Fibroblast of skin of abdomen (primary cell): ENCODE measurements at places on chromosomes 2 and 18.
A peak's percentile ranks its signal among the peaks of the same experiment; 100 is the strongest.

- DNase-seq = no peak
Observed at GRCh38 chr2:67456428-67456827, 59.3 kb downstream of the ETAA1 start.

- peak; percentile 8 for DNase-seq
Observed at GRCh38 chr2:157404363-157404762, 39.5 kb downstream of the CYTIP start.

DNA sequence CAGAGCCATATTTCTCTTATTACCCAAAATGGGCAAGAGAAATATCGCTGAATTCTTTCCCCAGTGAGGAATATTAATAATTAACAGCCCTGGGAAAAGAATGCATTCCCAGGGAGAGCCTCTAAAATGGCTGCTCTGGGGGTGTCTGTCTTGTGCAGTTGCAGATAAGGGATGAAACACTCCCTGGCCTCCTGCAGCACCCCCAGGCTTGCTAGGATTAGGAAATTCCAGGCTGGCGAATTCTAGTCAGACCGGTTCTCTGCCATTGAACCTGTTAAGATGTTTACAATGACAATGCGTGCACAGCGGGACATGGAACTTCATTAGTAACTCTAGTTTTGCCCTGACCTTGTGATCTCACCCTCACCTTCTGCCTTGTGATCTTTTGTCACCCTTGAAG, 24.5 kb downstream of the MRPL30 start:
- DNase-seq = no peak

GRCh38 chr2:140234116-140234515, 1453.9 kb upstream of the NXPH2 start:
- no peak for DNase-seq

DNA sequence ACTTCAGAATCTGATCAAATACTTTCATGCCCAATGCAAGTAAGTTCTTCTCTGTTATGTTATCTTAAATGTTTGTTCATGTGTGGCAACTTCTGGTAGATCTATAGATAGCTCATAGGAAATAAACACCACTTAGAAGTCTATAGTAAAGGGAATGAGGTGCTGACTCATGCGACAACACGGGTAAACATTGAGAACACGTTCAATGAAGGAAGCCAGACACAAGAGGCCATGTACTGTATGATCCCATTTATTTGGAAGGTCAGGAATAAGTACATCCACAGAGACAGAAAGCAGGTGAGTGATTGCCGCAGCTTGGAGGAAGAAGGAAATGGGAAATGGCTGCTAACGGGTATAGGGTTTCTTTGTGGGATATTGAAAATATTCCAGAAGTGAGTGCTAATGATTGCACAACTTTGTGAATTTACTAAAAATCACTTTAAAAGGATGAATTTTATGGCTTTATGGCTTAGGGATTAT, 95.4 kb downstream of the ITGB1BP1 start:
- no peak for DNase-seq

DNA sequence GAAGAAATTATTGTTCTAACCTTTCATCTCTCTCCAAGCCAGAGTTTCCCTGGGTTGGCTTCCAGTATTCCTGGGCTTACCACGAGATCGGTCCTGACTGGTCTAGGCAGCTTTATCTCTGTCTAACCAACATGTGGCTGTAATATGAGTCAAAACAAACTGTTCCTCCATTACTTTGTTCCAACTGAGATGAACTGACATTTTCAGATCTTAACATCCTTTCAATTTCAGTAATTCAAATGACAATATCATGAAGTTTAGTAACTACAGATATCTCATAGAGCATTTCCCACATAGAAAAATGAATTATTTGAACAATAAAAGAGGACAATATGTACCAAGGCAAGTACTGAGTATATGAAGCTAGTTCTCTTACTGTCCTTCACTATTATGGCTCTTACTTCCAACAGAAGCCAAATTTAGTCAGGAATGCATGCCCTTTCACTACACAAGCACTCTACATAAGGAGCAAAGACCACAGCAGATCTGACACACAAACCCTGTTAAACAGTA, 15.5 kb downstream of the SLC25A12 start:
- DNase-seq = peak; percentile 51

GRCh38 chr18:48572402-48573126, 33.7 kb downstream of the CTIF start:
- DNase-seq = peak; percentile 42

DNA sequence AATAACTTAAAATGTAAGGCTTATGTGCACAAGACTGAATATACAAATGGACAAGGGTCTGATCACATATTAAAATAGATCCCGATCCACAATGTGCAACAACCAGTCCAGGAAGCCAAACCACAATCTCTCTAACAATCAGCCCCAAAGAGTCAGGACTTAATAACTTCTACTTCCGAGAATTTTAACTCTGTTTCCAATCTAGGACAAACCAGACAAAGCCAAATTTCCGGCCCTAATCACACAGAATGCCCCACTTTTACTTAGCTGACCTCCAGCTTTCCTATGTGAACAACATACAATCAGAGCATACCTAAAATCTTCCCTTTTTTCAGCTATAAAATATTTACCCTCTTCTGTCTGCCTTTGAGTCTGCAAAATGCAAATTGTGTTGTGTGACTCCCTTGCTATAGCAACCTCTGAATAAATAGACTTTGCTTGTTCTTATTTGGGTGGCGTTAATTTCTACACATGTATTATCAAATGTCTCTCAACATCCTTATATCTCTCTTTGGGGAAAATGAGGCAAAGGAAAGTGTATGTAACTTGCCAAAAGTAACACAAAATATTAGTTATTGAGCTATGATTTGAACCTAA, 381.9 kb upstream of the MC4R start:
- DNase-seq = no peak

DNA sequence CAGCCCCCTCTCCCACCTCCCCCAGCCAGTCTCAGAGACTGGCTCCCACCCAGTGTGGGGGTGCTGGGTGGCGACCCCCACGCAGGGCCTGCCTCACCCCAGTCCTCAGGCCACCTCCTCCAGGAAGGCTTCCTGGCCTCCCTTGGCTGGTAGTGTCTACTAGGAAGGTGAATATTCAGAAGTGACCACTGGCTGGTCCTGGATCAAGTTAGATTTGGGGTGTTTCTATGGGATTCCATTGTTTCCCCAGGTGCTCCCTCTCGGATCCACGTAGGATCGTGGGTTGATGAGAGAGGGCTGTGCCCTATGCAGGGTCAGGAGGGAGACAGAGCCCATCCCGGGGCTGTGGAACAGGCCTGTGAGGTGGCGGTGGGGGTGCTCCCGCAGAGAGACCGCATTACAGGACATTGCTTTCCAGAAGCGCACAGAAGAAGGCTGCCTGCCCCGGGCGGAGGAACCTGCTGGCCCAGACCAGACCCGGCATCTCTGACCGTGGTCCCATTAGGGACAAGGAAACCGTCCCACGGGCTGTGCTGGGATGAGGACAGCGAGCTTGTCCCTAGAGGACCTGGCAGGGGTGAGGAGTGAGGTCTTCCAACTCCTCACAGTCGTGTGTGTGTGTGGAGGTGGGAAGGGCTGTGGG, 3.3 kb downstream of the PDCD1 start:
- no peak for DNase-seq

DNA sequence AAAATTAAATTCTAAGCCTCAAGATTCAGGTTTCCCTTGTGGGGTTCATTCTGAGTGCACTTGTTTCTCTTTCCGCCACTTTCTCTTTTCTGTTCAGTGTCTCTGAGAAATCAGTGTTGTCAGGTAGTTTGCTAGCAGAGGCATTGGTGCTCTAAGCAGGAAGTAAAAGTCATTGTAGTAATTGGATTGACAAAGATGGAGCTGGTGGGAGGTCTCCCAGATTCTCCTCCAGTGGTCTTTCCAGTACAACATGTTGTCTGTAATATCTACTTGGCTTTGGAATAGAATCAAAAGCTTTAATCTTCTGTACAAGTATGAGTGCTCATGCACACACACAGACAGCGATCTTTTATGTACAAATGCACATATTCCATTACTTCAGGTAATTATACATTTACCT, 135.6 kb downstream of the KLHL14 start:
- no peak for DNase-seq

- DNase-seq = no peak
Observed at GRCh38 chr18:33369711-33370449, 70.6 kb downstream of the CCDC178 start.

- DNase-seq = no peak
Observed at GRCh38 chr2:222074674-222075073, 224.1 kb downstream of the PAX3 start.

DNA sequence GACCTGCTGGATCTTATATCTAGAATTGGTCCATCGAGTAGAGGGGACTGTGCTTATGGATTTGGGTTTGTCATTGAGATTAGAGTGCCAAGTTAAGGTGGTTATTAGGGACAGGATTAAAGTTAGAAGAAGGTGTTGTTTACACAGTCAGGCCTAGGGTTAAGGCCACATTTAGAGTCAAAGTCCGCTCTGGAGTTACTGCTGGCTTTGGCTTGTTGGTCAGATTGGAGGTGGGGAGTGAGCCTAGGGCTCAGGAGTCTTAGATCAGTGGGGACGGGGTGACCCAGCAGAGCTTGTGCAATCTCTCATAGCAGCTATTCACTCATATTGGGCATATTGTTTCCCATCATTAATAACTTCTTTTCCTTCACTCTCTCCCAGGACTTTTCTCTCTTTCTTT, 13.5 kb upstream of the EPAS1 start:
- no peak for DNase-seq

GRCh38 chr2:47172922-47173695, 18.0 kb upstream of the STPG4 start:
- no peak for DNase-seq

DNA sequence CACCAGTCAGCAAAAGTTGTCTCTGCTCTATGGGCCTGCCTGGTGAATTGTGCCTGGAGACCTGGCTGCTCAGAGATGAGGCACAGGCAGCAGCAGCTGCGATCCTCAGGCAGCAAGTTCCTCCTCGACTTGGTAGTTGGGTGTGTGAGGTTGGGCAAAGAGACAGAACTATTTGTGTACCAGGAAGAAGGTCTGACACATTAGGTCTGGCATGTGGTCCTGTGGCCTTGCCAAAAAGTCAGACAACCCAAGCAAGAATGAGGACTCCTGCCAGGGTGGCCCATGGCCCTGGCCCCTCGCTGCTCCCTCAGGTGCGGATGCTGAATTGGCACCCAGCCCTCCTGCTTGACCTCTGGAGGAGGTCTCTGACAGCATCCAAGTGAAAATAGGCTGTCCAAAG, 192.7 kb downstream of the DYSF start:
- DNase-seq = peak; percentile 29

DNA sequence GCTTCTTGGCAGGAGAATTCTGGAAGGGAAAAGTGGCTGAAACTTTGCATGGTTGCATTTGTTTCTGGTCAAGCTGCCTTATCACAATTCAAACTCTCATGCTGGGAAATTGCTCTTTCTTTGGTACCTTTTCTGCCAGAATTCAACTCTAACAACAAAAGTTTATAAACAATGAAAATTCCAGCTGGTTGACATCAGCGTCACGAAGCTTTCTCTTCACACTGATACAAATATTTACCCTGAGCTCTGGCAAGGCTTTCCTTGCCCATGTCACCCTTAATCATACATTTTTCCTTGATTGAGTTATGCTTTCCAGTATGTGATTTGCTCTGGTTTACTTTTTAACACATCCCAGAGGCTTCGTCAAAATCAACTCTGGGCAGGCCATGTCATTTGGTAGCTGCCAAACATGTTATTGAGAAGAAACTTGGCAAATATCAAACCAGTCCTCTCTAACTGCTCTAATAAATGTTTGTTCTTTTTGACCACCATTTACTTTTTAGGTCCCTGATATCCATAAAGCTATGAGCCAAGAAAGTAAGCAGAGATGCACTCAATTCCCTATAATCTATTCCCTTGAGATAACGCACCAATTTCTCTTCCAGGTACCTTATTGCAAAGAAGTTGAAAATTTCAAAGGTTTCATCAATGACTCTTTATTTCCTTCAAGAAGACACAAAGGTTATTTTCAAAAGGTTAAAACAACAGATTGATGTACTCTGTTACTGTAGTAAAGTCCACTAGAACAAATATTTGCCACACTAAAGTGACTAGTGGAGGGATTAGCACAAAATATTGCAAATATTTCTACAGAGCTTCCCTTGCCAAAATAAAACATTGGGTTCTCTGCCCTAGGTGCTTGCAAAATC, 1241.1 kb upstream of the ZEB2 start:
- peak; percentile 18 for DNase-seq

- no peak for DNase-seq
Observed at GRCh38 chr2:182540252-182540651, 113.4 kb upstream of the PDE1A start.

- no peak for DNase-seq
Observed at GRCh38 chr2:20592106-20593071, 58.5 kb downstream of the HS1BP3 start.
